ENCODE measurements at places on chromosomes 4 and X.
A peak's percentile ranks its signal among the peaks of the same experiment; 100 is the strongest.

- DNase-seq, result no peak
These were observed 72.4 kb downstream of the COQ2 start for GRCh38 chr4:83212041-83212851.

- no peak for DNase-seq
These were observed 13.8 kb downstream of the MAD2L1 start for GRCh38 chr4:120052856-120053255.

GRCh38 chr4:187995322-187996207 is at the start of gene ZFP42:
Gene ZFP42 (plus strand): TSS chr4:187995771. CDS start chr4:188002808, 7,037 bp downstream.
- no peak for DNase-seq

DNA sequence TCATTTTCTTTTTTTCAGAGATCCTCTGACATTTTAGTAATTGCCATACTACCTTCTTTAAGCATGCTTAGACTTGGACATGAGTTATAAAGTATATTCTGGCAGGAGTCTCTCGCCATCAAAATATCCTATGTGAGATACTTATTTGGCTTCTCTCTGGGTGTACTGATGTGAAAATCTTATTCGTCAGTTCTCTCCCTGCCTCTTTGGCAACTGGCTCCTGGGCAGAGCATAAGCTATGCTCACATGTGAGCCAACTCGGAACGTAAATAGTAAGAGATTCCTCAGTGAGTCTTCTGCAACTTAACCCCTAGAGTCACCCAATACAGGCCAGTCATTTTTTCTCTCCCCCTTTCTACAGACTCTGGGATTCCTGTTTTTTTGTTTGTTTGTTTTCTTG is 91.6 kb downstream of the MAGEB17 start:
- DNase-seq, result no peak

DNA sequence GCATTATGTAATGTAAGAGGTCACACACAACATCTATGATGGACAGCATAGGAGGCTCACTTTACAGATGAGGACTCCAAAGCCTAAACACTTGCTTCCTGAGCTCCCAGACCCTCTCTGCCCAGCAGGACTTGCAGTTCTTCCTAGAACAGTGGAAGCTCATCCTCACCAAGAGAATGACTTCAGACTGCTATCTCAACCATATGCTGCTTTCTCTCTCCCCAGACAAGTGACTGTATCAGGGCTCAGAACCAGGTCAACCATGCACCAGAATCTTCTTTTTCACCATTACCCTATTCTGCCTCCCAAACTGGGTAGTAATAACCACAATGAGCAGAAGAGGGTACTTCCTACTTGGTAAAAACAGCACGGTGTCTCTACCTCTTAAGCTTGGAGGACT is 12.2 kb downstream of the RNF150 start:
- no peak for DNase-seq

DNA sequence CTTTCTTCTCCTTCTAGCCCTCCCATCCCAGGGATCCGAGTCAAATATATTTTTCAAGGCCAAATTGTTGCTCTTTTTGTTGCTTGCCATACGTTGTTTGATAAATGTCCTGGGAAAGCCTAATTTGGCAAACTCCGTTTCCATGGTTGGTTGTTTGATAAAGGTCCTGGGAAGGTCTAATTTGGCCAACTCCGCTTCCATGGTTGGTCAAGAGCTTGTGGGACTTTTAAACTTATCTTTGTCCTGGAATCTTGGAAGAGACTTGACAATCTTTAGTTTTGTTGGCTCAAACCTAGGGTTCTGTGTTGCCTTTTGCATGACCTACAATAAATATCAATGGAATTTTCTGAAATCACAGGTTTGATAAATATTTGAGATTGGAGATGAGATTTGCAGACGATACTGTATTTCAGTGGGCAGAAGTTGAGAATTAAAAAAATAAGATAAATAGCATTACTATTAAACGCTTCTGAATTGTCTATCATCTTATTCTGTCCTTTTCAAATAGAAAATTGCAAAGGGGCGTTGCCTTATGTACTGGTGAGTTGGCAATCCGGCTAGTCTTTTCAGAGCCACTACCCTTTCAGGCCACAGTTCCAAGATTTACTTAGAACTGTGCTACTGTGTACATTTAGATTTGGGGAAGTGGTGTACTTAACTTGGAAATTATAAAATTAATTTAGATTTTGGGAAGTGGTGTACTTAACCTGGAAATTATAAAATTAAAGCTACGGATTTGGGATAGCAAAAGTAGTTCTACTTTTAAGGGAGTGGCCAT is 804 bp downstream of the OSTC start:
- no peak for DNase-seq

- DNase-seq, result no peak
These were observed 119.8 kb upstream of the SLC34A2 start for GRCh38 chr4:25535701-25536473.

DNA sequence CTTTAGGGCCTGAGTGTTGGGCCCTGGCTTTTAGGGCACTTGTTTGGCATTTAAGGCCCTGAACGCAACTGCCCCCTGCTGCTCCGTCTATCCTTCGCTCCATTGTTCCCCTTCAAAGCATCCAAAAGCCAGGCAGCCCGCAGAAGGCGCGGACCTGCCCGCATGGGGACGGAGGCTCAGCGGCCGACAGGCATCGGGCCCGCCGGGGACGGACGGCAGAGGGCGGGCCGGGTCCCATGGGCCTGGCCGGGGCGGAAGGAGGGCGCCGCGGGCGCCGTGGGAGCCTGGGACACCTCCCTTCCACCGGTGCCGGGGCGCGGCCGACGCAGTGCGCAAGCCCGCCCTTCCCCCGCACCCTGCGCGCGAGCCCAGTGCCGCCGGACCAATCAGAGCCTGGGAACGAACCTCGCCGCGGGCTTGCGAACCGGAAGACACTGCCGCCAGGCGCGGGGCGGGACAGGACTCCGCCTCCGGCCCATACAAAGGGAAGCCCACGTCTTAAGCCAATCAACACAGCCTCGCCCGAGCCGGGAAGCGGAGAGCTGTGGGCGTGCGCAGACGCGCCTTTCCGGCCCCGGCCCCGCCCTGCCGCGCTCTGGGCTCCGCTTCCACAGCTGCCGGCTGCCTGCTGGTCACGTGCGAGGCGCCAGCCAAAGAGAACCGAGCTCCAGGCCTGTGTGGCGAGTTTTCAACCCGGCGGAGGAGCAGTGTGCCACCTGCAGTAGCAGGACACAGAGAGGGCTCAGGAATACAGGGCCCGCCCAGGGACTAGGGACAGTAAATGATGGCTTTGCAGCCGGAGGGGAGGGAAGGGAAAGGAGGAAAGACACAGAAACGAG is 2.1 kb upstream of the ARHGAP4 start:
- peak; percentile 90 for DNase-seq

All from hippocampal formation (tissue), 2 donors.